ENCODE measurements at places on chromosomes 3 and 15.

DNA sequence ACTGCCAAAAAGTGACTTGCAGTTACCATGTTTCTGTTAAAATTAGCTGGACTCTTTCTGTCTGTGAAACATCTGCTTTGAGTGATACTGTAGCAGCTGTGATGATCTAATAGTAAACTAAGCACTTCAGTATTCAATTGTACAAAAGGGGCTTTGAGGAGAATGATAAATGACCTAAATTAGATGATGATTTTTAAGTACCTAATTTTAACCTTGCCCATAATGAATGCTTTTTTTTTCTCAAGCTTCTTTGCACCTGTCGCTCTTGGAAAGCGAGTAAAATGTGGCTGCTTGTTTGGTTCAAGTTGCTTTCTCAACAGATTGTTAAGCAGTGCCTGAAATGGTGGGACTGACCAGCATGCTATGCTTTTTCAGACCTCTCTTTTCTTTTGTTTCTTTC lies 752.3 kb downstream of the EPHA3 start:
- DNase-seq = no peak

DNA sequence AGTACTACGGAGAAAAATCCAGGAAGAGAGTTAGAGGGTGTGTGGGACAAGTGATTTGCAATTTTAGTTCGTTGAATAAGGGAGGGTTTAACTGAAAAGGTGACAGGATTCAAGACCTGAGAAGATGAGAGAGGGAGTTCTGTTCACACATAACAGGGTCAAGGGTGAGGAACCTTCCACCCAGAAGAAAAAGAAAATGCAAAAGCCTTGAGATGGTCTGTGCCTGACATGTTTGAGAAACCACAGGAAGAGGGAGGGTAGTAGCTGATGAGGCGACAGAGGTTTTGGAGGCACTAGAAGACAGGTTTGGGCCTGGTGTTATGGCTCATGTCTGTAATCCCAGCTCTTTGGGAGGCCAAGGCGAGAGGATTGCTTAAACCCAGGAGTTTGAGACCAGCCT lies 591 bp upstream of the SLC25A20 start:
- peak; percentile 22 for DNase-seq

GRCh38 chr3:54986294-54986693 lies 58.4 kb upstream of the LRTM1 start:
- no peak for DNase-seq

GRCh38 chr3:156751461-156752025 lies 74.6 kb upstream of the LEKR1 start:
- no peak for DNase-seq

GRCh38 chr15:65420975-65421359 lies 1.8 kb downstream of the IGDCC4 start:
- DNase-seq = no peak

- no peak for DNase-seq
Observed at GRCh38 chr3:42683875-42684598, 1.3 kb upstream of the KLHL40 start.

- DNase-seq = no peak
Observed at GRCh38 chr15:44394062-44394461, 33.4 kb upstream of the CTDSPL2 start.

GRCh38 chr15:98795980-98796379 lies 147.6 kb downstream of the IGF1R start:
- no peak for DNase-seq

DNA sequence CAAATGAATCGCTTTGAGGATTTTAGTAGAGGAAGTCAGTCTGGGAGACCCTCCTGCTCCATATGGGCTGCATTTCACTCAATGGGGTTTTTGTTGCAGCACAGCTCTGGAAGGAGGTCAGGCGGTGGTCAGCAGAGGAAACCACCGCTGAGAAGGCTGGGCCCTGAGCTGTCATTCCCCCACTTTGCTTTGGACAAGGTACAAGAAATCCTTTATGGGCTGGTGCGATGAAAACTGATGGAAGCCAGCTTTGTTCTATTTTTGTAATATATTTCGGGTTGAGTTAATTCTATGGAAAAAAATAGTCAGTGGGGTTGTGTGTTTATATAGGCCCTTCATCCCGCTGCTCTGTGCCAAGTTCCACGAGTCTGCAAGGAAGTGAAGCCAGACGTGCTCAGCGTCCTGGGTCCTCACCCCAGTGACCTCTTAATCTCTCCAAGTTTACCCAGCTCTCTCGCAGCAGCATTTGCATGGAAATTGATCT lies 157.1 kb upstream of the TMC3 start:
- DNase-seq = no peak

DNA sequence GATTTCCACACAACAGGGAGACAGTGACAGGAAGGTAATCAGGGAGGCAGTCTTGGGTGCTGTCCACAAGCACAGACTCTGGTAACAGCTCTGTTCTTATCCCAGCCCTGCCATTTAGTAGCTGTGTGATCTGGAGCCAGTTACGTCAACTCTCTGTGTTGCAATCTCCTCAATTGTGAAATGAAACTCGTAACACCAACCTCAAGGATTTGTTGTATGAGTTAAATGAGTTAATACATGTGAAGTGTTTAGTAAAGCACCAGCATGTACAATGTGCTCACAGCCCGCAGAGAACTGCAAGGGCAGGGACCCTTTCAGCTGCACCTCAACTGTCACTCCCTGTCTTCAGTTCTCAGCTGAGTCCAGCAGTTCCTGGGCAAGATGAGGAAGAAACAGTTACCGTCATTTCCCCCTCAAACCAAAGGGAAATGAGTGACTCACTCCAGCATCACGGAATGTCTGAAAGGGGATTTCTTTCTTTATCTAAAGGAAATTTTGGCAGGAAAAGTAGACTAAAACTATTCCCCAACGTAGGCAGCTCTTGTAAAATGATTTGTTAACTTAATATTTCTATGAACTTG lies 39.9 kb upstream of the MB21D2 start:
- no peak for DNase-seq

DNA sequence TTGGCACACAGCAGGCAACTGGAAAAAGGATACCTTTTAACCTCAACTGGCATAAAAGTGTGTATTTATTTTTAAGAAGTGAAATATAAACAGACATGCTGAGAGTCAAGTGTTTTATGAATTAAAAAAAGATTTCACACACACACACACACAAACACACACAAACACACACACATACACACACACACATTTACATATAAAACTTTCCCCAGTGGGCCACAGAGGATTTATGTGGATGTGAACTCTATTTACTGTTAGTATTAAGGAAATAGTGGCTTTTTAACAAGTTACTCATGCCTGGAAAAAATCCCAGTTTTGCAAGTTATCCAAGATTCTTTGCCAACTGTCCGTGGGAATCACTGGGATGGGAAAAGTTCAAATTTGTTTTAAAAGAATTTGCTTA lies 725.9 kb upstream of the NR2F2 start:
- no peak for DNase-seq

DNA sequence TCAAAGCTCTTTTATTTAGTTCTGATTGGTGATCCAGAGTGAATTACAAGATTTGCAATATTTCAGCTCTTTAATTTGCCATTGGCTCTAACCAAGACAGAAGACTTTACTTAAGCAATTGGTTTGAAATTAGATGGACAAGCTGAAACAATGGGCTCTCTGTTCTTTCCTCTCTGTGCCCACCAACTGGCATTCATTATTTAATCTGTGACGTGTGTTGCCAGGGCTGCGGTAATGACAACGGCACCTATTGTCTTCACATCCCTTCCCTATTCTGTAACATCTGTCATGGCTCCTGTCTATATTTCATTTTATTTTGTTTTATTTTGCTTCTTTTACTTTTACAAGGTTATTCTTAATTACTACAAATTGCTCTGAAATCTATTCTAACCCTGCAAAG lies 33.9 kb downstream of the PLD1 start:
- no peak for DNase-seq
